ENCODE measurements at places on chromosomes 2 and 18.
A peak's percentile ranks its signal among the peaks of the same experiment; 100 is the strongest.

GRCh38 chr2:24375349-24376087 is 15.2 kb upstream of the ITSN2 start:
- DNase-seq = no peak

DNA sequence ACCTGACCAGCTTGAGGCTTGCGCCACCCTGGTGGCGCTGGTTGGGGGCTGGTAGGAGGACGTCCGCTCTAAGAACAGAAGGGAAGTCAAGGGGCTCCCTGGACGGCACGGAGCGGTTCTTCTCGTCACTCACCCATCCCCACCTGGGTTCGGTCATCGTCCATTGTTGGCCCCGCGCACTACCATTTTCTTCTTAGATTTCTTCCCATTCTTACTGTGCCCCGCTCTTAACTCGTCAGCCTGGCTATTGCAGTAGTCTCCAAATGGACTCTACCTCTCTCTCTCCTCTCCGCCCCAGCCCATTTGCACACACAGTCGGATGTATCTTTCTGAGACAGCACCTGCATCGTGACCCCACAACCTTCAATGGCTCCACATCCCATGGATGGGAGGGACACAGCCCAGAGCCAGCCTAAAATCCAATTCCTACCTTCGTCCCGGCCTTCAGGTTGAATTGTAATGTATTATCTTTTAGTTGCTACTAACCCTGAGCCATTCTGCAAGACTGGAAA is 814 bp upstream of the RAB1A start:
- peak; percentile 48 for DNase-seq

GRCh38 chr18:50806208-50806616 is 13.6 kb downstream of the MRO start:
- DNase-seq = no peak

DNA sequence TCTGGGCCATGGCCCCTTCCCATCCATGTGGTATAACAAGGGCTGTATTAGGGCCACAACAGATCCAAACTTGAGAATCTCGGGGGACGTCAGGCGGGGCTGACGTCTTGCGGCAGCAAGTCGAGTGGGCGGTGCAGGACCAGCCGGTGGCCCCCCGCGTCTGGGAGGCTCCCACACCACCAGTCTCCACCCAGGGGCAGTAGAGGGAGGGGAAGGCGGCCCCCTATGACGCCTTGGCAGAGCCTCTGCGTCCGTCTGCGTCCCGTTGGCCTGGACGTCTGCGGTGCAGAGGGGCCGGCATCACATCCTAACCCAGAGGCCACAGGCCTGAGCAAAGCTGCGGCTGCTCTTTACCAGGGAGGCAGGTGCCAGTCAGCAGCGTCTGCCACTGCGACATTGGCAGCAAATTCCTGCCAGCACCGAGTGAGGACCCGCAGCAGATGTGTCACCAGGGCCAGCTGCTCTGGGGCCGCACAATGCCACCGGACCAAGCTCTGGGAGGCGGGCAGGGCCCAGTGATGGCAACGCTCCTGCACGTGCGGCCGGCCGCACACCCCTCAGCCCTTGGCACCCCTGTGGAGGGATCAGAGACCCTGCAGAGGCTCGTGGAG is 73.8 kb downstream of the KCNG2 start:
- no peak for DNase-seq

DNA sequence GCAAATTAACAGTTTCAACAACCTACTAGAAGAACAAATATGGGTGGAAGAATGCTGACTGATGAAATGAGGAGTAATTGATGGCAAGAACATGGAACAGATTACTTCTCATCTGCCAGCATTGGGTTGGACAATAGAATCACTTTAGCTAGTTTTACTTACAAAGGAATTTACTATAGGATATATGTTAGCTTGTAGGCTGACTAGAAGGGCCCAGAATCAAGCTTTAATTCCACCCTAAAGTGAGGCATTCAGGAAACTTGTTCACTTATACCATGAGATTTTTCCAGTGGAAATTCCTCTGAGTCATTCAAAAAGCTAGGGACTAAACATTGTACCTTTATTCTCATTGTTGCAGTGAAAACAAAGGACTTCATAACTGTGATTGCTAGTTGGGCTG is 5.0 kb upstream of the ZSWIM2 start:
- no peak for DNase-seq

DNA sequence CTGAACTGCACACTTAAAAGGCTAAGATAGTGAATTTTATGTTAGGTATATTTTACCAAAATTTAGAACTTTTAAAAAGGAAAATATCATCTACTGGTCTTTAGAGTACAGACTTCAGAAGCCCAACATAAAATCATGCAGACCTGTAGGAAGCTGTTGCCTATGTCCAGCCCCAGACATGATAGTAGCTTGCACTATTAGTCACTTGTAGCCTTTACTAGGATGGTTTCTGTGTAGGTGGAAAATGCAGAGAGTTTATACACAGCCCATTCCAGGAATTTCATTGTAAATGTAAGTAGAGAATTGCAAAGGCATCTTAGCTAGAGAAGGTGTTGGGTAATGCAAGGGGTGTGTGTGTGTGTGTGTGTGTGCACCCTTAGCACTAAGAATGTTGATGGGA is 640.2 kb downstream of the RNF144A start:
- DNase-seq = no peak

- DNase-seq = no peak
Observed at GRCh38 chr2:200461846-200462710, 47.8 kb downstream of the KCTD18 start.

DNA sequence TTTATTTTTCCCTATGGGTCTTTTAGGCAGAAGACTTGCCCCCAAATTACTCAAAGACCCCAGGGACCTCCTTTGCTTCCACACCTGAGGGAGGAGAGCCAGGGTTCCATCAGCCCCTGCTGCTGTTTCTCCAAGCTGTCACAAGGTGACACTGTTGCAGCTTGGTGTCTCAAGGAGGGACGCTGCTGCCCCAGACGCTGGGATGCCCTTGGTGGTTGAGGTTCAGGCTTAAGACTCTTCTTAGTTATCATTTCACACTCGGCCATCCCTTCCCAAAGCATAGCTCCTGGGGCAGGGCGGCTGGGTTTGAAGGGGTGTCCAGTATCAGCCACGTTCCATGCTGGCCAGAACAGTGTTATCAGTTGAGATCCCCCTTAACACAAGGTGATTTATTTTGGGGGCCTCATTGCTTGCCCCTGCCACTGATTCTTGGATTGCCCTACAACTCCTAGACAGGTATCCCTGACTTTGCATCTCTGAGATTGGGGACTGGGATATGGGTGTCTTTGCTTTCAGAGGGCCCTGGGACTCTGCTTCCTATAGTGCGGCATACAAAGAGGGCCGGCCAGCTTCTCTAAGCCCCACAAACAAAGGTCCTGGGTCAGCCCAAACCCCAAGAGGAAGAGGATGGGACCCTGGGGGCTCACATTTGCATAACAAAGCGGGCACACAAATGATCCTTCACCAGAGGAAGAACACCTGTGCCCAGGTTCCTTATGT is 22.7 kb downstream of the GPR55 start:
- DNase-seq = no peak

DNA sequence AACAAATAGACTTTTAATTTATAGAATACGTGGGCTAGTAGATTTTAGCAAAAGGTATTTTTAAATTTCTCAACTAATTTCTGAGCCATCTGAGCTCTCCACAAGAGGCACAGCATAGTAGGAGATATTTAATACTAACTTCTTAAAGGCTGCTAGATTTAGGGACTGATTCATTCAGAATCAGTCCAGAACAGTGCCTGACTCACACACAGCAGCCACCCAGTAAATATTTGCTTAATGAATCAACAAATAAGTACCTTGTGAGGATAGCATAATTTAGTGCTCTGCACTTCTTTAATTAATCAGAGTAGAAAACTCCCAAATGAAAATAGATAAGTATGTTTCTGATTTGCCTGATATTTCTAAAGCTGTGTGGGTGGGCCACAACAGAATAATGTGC is 35.6 kb upstream of the SYT4 start:
- no peak for DNase-seq

- no peak for DNase-seq
Observed at GRCh38 chr18:70411307-70411706, 122.5 kb downstream of the SOCS6 start.

DNA sequence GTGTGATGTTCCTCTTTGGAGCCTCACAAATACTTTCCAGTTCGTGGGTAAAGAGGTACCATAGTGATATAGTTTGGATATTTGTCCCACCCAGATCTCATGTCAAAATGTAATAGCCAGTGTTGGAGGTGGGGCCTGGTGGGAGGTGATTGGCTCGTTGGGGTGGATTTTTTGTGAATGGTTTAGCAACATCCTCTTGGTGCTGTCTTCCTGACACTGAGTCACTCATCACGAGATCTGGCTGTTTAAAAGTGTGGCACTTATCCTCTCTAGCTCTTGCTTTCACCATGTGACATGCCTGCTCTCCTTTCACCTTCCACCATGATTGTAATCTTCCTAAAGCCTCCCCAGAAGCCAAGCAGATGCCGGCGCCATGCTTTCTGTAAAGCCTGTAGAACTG is 3.0 kb upstream of the CCDC93 start:
- DNase-seq = no peak

DNA sequence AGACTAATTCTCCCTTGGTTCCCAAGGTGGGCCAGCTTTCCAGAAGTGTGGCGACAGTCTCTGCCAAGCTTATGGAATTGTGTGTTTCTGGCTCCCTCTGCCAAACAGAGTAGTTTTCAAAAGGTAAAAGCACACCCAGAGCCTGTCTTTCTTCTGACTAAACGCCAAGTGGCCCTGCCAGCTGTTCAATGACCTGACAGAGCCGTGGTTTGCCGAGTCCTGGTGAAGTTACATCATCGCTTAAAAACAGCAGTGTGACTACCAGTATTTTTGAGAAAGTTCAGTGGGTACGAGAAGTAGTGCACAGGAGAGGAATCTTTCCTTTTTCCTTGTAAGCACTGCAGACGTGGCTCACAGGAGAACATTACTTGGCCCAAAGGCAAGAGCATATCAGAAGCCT is 1.9 kb downstream of the PER2 start:
- DNase-seq = no peak

- DNase-seq = no peak
Observed at GRCh38 chr18:55549474-55550104, 38.4 kb downstream of the TCF4 start.

- no peak for DNase-seq
Observed at GRCh38 chr2:64582774-64583340, 58.7 kb downstream of the AFTPH start.

GRCh38 chr2:234796045-234796591 is 155.7 kb upstream of the SH3BP4 start:
- DNase-seq = peak; percentile 53

- no peak for DNase-seq
Observed at GRCh38 chr18:23740105-23740830, 51.0 kb downstream of the LAMA3 start.

GRCh38 chr2:132515010-132515409 is 98.4 kb downstream of the GPR39 start:
- no peak for DNase-seq

DNA sequence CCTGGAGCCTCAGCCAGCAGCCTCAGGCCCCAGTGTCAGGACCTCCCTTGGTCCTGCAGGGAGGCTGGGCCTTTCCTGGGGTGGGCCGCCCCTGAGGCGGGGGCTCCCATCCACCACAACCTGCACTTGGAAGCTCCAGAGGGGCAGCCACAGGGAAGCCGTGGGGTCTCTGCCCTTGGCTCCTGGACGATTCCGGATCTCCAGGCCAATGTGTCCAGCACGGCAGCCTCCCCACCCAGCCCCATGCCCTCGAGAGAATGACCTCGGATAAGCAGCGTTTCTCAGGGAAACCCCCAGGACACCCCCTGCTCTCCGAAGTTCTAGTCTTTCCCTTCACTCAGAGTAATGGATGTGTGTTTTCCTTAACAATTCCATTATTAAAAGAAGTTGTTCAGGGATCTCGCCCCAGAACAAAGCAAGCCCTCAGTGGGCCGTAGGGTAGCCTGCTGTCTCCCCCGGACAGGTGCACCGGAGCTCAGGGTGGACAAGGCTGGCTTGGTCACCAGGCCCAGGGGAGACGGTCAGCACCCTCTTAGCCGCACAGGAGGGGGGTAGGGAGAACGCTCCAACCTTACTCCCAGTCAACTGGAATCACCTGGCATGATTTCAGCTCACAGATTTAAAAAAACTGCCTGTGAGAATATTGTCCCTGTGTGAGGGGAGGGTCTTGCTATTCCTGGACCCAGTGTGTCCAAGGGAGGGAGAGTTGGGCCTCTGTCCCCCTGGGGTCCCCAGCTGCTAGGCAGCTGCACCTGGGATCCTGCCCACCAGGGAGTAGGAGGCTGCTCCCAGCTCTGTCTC is 72.2 kb upstream of the OTOS start:
- DNase-seq = no peak

DNA sequence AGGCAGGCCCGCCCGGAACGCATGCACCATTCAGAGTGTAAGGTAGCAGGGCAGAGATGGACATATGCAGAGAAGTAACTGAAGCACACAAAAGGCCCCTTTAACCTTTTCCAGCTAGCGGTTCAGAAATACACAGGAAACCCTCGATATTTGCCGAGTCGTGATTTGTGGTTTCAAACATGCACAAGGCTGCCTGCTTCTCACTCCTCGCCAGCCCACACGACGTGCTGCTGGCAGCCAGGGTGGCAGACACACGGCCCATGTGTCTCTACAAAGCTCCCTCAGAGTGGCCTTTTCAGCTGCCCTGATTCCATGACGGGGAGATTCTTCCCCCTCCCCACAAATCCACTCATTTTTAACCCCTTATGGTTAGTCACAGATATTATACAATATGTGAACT is 23.6 kb downstream of the ZBTB7C start:
- no peak for DNase-seq

DNA sequence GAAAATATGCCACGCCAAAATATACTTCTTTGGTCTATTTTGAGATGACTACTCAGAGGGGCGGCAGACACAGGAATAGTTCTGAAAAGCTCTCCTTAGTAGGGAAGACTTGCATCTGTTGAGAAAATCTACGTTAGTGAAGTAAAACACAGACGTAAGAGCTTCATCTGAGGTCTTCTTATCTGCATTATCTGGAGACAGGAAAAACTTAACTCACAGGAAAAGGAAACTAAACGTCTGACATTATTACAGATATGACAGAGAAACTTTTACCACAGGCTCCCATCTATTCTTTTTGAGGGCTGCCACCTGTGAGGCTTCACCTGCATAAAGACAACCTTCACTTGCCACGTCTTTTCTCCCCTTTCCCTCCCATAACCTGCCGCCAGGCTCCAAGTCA is 1295.7 kb downstream of the LRP1B start:
- no peak for DNase-seq

DNA sequence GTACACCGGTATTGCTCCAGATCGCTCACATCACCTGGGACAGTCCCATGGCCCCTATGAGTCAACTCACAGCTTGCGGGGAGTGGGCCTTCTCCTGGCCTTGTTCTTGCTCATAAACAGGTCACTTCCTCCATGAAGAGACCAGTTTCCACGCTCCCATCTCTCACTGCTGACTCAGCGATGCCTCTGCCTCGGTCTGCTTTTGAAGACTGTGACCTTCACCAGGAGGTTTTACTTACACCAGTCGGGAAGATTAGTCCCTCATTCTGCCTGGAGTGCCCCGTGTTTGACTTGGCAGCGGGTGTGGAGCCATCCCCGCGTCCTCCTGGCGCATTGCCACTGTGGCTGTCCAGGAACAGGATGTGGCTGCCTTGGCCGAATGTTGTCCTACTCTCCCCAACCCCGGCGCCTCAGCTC is 159.8 kb downstream of the RHBDD1 start:
- no peak for DNase-seq

- DNase-seq = no peak
Observed at GRCh38 chr2:158907926-158908456, 60.4 kb upstream of the TANC1 start.
